ENCODE measurements at places on chromosomes 7 and 10. TPM values are rescaled to one million over a fixed set of nuclear protein-coding genes. Genes with fewer than 3 reads are reported as not detected.

ZPBP gene
- not detected for total RNA-seq

GRID2IP gene
- total RNA-seq = not detected

LIPJ gene
- total RNA-seq = not detected

AOC1 gene
- total RNA-seq = not detected

NFE2L3 gene
- total RNA-seq = 6.4 TPM

SPDYE8 gene
- not detected for total RNA-seq

ACBD7 gene
- 0.40 TPM for total RNA-seq

Data from epithelial cell of alveolus of lung (primary cell).